Activated CD4-positive, alpha-beta T cell treated with anti-CD3 and anti-CD28 coated beads, Interleukin-2, amount 50 U/mL, for 16 hours (primary cell): ENCODE measurements at places on chromosomes 1 and 21.

GRCh38 chr1:42006836-42007235 lies 88.1 kb upstream of the HIVEP3 start:
- no peak for DNase-seq

DNA sequence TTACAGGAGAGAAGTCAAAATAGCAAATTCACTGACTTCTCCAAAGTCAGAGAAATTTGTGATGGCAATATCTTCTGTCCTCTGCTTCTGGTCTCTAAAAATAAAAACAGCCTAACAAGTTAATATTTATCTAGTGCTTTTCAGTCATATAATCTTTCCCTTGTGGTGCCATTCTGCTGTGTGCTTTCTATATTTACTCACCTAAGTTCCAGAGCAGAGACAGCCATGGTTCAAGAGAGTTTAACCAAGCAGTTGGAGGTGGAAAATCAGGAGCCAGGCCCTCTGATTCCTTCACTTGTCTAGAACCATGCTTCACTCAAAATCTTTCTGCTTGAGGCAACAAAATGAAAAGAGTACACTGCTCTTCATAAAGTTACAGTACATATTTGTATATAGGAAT lies 39.3 kb downstream of the BRINP2 start:
- no peak for DNase-seq

DNA sequence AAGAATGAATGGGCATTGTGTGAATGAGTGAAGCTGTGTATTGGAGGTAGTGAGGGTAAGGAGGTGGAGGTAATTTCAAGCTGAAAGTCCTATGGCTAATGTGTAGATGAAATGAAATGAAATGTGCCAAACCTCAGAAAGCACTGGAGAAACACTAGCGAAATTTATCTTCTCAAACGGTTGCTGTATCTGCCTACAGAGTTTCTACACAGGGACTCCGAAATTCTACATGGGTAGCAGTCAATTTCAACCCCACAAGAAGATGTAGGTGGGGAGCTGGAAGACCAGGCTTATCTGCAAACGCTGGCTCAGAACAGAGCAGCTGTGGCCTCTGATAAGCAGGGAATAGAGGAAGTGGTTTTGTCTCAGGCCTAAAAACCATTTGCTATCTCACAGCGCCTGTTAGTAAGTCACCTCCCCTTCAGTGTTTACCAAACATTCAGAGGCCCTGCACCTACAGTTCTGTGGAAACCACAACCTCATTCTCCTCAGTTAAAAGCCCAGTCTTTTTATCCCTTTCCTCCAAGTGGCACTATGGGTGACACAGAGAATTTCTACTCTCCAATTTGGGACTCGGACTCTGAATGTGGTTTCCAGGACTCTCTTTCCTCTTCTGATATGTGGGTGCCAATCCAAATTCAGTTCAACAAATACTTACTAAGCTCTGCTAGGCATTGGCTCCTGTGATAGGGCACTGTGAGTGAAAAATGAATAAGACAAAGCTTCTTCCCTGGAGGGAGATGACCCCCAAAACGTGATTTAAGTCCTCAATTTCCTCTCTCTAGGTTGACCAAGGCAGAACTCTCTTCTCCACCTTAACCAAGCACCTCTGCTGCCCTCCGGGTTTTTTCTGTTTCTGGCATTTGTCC lies 17.2 kb upstream of the SLAMF6 start:
- DNase-seq, result peak; percentile 71

GRCh38 chr1:185803241-185803640 lies 69.0 kb downstream of the HMCN1 start:
- DNase-seq, result no peak

- DNase-seq, result no peak
Observed at GRCh38 chr21:31234936-31235335, 109.1 kb downstream of the TIAM1 start.

- DNase-seq, result no peak
Observed at GRCh38 chr1:181117648-181118449, 29.3 kb downstream of the IER5 start.

GRCh38 chr1:193031431-193031830 lies 27.7 kb downstream of the UCHL5 start:
- DNase-seq, result no peak

GRCh38 chr1:183842795-183843144 lies 37.9 kb downstream of the RGL1 start:
- no peak for DNase-seq

DNA sequence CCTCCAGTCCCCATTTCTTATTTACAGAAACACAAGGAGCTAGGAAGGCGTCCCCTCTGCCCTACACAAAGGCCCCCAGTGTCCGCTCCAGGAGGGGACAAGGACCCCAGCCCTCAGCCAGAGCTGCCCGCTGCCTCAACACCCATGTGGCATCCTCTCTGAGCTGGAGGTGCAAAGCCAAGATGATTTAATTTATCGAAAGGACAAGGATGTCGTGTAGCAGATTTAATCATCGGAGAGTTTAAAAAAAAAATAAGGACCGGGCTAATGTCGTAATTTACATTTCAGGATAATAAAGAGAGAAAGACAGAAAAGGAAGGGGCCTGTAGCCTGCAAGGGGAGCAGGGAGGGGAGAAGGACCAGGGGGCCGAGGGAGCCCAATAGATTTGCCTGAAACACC lies 68.3 kb upstream of the CASZ1 start:
- DNase-seq, result no peak

- peak; percentile 34 for DNase-seq
Observed at GRCh38 chr21:26686278-26686677, 113.2 kb upstream of the CYYR1 start.

- DNase-seq, result no peak
Observed at GRCh38 chr1:11434501-11434900, 44.5 kb upstream of the DISP3 start.

DNA sequence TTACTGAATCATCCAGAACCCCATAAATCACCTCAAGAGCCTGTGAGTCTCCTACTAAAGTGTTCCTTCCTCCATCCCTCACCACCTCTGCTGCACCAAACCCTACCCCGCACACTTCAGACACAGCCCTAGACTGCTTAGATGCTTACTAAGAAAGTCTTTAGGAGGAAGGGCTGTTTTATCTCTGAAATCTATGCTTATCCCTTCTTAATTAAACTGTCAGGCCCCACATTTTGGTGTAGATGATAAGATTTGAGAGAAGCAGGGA lies 216.8 kb upstream of the SGIP1 start:
- DNase-seq, result no peak

DNA sequence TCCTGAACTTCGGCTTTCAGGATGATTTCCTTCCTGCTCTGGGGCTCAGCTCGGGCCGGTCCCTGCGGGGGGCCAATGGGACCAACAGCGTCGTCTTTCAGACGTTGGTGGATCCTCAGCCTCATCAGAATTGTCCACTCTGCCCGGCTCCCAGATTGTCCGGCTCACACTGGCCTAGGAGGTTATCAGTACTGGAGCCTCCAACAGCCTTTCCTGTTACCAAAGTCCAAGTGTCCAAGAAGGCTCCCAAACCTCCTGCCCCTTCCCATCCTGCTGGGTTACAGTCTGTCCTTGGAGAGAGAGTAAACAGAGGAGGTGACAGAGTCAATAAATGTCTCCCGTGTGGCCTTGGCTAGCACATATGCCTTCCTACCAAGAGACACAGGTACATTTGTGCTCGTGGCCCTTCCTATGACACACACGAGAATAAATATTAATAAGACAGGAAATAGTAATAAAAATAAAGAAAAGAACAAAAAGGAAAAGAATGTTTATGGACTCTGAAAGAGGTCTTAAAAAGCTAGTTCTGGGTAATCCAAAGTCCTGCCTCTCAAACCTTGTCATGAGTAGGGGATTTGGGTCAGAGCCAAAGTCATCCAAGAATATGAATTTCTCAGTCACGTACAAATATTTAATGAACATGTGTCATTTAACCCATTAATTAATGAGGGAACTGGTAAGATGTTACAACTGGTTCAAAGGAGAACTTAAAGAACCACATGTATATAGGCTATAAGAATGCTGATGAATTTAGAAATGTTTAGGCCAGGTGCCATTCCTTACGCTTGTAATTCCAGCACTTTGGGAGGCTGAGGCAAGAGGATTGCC lies 80.8 kb upstream of the SLC2A1 start:
- no peak for DNase-seq

GRCh38 chr21:45309987-45310381 lies 22.3 kb upstream of the POFUT2 start:
- no peak for DNase-seq

DNA sequence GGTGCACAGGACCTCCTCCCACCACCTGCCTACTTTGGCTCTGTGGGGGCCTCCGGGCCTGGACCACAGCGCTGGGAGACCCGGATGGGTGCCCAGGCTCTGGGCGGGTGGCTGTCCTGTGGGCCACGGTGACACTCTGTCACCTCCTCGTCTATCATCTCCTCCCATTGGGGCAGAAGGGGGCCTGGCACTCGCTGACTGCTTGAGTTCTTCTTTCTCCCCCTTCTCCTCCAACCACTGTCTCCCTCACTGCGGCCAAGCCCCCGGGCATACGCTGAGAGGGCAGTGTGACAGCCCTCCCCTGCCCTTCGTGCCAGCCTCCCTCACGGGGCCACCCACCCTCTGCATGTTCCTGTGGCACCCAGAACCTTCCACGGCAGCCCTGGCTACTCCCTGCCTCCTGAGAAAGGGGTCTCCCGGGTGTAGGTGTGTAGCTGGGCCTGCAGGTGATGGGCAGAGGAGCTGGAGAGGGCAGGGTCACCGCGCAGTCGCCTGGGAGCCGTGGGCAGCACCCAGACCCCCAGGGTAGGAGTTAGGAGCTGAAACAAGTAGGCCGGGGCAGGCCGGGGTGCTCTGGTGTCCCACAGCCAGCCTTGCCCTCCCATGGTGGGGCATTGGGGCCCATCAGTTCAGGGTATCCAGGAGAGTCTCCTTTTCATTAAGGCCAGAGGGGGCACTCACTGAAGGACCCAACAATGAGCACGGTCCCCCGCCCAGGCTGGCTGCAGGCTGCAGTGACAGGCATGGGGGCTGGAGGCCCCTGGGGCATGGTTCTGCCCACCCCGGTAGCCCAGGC lies 9.2 kb upstream of the ARF1 start:
- DNase-seq, result no peak

DNA sequence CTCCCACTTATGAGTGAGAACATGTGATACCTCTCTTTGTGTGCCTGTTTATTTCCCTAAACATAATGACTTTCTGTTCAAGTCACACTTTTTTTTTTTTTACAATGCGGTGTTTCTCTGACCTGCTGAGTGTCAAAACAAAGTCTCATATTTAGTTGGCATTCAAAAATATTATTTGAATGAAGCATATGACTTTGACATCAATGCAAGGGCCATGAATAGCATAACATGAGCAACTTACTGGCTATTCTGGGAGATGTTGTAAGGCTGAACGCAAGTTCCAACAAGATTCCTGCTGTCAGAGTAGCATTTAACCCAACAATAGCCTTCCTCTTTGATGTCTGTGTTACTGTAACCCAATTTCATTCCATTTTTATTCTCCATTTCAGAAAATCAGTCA lies 2.0 kb upstream of the KRTAP19-1 start:
- DNase-seq, result no peak

DNA sequence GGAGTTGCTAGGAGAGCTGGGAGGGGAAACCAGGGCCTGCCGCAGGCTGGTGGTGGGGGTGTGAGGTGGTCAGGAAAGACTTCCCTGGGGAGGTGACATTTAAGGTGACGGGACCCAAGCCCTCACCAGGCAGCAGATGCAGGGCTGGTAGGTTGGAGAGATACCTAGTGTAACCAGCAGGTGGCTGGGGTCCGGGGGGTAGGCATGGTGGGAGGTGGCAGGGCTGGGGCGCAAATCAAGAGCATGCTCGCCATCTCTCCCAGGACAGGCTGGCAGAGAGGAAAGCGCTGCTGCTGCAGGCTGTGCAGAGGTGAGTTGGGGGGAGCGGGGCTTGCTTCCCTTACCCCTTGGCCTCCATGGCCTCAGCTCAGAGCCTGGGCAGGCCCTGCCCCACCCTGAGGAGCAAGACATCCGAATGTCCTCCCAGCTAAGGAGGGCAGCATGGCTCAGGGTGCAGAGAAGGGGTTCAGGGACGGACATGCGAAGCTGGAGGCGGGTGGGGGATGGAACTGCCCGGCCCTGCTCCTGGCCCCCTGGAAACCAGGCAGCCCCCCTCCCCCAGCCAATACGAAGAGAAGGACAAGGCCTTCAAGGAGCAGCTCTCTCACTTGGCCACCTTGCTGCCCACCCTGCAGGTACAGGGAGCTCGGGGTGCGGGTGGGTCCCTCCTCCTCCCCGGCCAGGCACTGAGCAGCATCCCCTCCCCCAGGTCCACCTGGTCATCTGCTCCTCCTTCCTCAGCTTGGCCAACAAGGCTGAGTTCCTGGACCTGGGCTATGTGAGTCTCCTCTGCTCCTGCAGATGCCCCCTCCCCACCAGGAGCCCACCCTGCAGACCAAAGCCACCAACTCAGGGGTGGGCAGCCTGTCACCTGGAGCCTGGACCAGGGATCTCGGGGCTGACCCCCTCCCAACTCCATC lies 4.0 kb downstream of the RNF207 start:
- no peak for DNase-seq

DNA sequence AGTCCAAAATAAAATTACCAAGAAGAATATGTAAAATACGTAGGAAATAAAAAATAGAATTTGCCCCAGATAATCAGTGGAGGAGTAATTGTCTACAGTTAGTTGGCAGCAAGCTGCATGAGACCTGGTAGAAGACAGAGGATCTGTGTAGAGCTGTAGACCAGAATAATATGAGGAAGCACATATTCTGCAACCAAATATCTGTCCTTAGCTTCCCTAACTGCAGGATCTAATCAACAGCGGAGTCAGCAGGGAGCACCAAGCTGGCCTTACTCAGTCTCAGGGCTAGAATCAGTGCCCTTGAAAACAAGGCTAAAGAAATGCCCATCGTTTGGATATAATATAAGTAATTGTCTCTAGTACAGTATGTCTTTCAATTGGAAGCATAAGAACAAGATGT lies 6.1 kb upstream of the GCSAML start:
- no peak for DNase-seq

DNA sequence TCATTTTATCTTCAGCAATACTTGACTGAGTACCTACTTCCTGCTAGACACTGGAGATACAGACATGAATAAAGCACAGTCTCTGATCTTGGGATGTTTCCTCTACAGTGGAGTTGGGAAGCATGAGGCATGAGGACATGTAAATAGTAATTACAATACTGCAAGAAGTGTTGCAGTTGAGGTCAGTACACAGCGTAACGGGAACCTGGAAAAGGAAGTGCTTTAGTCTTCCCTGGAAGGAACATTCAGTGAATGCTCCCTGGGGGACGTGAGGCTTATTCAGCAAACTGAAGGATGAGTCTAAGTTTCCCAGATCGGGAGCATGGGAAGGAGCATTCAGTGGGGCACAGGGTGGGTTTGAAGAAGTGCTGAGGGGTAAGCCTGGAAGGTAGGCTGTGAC lies 112.4 kb downstream of the PIK3R3 start:
- DNase-seq, result no peak
